Frontal cortex (tissue), 4 donors: ENCODE measurements at places on chromosomes 6 and 20. TPM values are rescaled to one million over a fixed set of nuclear protein-coding genes. Genes with fewer than 3 reads are reported as not detected.

RBM24 gene
- total RNA-seq = 31.4 TPM

FGD2 gene
- total RNA-seq = 0.82 TPM

ANKRD6 gene
- total RNA-seq = 28.9 TPM

C6orf141 gene
- 4.9 TPM for total RNA-seq

PPP1R11 gene
- total RNA-seq = 17.1 TPM

OR2H1 gene
- total RNA-seq = under 0.01 TPM

MEA1 gene
- 31.4 TPM for total RNA-seq

ISM1 gene
- total RNA-seq = 1.6 TPM

- no peak for DNase-seq
These were observed 117.0 kb downstream of the TFAP2A start for GRCh38 chr6:10297832-10298231.

GRCh38 chr6:12060780-12061609 is 48.9 kb downstream of the HIVEP1 start:
- peak; percentile 18 for DNase-seq

DNA sequence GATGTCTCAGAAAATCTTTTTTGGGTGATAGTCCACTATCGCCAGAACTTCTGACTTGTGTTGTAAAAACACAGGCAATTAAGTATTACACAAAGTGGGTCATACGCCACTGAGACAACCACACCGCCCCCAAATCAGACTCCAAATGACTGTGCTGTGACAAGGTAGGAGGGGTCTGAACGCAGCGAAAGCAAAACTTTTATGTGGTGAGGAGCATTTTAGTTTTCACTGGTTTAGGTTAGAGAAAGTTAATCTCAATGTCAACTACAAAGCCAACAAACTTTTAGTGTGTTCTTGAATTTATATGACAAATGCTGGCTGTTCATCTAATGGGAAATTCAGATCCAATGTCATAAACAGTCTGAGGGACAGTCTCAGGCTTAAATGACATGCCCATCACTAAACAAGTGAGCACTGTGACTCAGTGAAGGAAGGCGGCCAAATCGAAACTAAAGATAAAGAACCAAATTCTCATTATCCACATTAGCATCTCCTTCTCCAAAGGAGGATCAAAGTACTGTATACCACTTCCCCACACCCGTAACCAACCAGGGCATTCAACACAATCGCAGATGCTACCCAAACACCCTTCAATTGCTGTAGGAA is 186.7 kb downstream of the GJA10 start:
- DNase-seq = no peak

GRCh38 chr6:6856538-6857523 is 250.9 kb upstream of the RREB1 start:
- no peak for DNase-seq

DNA sequence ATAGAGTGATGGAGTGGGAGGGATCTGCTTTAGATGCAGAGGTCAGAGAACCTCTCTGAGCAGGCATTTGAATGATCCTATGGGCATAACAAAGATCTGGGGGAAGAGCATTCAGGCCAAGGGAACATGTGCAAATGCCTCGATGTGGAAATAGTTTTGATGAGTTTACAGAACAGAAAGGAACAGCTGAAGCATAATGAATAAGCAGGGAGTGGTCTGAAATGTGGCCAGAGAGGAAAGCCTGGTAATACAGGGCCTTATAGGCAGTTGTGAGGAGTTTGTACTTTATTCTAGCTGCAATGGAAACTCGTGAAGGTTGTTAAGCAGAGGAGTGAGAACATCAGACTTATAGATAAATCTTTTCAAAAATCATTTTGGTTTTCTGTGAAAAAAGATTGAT is 33.0 kb upstream of the ME1 start:
- DNase-seq = no peak

GRCh38 chr6:122853259-122853995 is 64.4 kb downstream of the SMPDL3A start:
- no peak for DNase-seq

- DNase-seq = no peak
These were observed 28.0 kb downstream of the OSBPL2 start for GRCh38 chr20:62266340-62266739.

- DNase-seq = peak; percentile 46
These were observed 83.5 kb downstream of the ZMYND8 start for GRCh38 chr20:47272893-47273590.

DNA sequence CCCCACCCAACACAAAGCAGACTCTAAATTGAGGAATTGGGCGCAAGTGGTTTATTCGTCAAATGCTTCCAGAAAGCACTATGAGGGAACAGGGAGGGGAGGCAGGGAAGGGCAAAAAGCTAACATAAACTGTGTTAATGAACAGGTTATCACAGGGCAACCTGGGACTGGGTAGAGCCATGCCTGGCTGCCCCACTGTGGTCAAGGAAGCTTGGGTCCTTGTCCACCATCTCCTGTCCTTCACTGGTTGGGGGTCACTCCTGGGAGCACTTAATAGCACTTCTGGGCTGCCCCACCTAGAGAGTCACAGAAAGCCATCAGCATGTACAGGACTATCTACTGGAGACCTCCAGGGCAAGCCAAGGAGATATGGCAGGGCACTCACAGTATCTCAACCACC is 102.3 kb downstream of the LINC00237 start:
- DNase-seq = no peak

DNA sequence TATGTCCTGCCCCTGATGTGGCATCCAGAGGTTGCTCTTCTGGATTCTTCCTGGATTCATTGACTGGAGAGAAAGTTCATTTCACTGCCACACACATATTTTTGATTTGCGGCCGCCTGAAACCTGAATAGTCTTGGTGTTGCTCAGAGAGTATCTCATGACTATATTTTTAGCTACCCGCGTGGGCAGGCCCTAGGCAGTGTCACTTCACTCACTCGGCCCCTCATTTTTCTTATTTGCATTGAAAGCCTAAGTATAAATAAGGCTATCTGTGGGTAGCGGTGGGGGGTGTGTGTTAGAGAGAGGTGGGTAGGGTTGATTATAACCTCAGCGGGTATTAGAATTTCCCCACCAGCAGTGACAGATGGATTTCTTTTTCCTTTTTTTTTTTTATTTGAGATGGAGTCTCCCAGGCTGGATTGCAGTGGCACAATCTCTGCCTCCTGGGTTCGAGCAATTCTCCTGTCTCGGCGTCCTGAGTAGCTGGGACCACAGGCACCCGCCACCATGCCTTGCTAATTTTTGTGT is 113.5 kb downstream of the JARID2 start:
- no peak for DNase-seq

DNA sequence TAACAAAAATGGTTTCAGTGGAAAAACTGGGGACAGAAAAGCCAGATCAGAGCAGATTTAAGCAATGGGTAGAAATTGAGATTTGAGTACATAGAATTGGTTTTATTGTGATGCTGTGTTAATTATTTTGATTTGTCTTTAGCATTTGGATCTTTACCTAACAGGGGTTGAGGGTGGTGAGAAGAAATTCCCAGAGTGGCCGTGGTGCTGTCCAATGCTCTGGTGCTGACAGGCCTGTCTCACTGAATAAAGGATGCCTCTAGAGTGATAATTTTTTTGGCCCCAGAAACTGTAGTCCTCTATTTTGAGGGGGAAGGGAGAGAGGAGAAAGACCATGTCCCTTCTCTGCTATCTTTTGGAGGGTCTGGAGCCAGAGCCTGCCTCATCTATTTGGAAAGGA is 79.1 kb downstream of the LYRM2 start:
- DNase-seq = no peak

DNA sequence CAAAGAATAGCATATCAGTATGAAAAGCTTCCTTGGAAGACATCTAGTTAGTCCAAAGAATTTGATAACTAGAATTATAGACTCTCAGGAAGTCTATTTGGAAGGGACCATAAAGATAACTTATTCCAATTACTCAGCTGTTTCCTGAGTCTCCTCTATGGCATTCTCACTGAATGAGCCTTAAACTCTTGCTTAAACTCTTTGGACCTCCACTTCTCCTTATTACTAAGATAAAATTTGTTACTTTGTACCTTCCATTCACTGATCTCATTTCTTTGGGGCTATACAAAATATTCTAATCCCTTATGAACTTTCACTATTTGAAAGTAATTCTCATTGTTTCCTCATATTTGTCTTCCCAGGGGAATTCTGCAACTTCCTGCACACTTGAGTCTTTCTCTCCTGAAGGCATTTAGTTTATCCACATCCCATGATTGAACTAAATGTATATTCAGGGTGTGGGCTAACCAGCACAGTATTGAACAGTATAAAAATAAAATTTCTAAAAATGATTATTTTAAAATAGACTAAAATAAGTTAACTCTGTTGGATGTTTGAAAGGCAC is 67.1 kb upstream of the NOTCH4 start:
- DNase-seq = no peak

DNA sequence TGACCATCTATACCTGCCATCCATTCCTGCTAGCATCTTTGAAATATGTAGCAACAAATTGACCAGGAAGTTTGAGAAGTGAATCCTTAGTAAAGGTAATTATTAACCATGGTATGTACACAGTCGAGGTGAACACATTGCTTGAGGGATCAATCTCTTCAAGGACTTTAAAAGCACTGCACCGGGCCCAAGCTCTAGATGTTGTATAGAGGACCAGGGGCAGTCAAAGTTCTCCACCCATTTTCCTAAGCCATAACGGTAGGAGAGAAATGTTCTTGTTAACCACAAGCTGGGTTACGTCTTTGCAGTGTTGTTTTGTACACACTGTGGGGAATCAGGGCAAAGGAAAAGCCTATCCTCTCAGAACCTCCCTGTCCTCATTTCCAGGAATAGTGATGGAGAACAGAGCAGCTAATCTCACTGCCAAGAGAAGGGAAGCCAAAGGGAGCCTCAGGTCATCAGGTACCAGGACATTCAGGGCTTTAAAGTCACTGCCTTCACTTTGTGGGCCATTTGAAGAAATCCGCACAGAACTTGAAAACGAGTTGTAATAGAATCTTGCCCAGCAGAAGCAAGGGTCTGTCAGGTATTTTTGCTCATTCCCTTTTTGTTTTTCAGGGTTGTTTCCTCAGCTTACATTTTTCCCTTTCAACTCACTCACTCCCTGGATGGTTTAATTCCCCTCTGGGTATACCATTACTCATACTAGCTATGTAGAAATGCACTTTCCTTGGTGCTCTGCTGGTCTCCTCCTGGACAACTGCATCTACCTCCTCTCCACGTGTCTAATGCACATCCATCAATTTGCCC is 5.3 kb upstream of the PM20D2 start:
- DNase-seq = no peak

GRCh38 chr20:50409495-50409894 is 100.7 kb upstream of the PTPN1 start:
- DNase-seq = no peak

DNA sequence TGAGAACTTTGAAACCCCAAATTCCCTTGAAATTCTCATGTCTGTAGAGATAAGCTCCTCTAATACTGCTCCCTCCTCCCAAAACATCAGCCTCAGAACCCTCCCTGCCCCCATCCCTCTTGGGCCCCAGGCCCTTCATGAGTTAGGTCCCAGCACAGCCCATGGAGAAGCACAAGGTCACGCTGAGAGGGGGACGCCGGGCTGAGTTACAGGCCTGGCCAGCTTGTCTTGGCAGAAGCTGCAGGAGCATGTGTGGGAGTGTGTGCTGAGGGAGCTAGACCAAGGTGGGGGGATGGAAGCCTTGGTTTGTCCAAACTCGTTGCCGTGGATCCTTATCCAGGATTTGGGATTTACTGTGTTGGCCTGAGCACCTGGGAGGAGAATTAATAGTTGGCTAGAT is 8.5 kb upstream of the PTCRA start:
- no peak for DNase-seq

DNA sequence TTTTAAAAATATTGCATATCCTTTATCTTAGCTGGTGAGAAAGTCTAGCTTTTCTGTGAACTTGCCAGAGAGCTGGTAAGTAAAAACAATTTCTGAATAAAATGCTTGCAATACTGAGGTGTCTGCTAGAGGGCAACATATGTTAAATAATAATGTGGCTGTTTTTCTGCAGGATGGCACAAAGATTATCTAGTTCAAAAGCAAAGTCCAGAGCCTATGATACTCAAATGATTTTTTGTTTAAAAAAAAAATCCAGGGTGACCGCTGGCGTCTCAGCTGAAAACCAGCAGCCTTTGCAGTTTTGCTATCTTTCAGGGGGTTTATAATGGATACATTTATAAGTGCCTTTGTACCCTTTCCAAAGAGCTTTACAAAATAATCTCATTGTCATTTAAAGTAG is 194.9 kb downstream of the PHACTR1 start:
- DNase-seq = peak; percentile 21

GRCh38 chr6:95515975-95516374 is 61.4 kb upstream of the MANEA start:
- DNase-seq = no peak

DNA sequence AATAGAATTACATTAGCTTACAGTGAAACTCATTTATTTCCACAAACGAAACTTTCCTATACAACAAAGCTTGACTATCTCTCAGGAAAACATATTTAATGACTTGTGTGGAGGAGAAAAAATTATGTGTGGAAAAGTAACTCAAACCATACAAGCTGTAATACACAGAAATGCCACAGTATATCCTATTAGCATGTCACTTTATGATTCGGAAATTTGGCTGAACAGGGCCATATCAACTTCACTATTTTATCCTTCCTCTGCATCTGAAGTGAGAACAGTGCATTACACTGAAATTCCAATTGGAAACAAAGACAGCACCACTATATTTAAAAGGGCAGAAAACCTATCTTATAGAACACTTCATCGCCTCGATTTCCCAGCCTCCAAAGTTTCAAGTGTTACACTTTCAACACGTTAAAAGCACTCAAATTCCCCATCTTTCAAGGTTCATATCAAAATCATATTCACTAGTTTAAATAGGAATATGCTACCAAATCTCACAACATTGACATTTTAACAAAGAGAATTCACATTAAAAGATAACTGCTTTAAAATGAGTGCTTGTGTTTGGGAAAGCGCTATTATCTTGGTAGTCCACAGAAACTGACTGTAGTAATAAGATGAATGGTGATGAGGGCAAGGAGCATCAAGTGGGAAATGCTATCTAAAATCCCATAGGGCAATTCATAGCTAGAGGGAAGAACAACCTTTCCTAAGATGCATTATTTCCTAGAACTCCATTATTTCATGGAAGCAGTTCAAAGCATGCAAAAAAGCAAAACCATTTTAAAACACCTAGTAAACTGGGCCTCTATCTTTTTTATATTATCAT is 1.8 kb downstream of the REV3L start:
- no peak for DNase-seq
